ENCODE measurements at places on chromosomes 2 and 18. TPM values are rescaled to one million over a fixed set of nuclear protein-coding genes. Genes with fewer than 3 reads are reported as not detected.

Gene CLEC4F
- 0.46 TPM for polyA plus RNA-seq

Gene PER2
- polyA plus RNA-seq = 2.2 TPM

Gene CTDSP1
- 121 TPM for polyA plus RNA-seq

Gene SLC39A10
- polyA plus RNA-seq = 3.1 TPM

Gene SLC4A3
- 250 TPM for polyA plus RNA-seq

Data from heart left ventricle (tissue), 16 donors.